Astrocyte of the hippocampus (primary cell): ENCODE measurements at places on chromosomes 6 and 20.

DNA sequence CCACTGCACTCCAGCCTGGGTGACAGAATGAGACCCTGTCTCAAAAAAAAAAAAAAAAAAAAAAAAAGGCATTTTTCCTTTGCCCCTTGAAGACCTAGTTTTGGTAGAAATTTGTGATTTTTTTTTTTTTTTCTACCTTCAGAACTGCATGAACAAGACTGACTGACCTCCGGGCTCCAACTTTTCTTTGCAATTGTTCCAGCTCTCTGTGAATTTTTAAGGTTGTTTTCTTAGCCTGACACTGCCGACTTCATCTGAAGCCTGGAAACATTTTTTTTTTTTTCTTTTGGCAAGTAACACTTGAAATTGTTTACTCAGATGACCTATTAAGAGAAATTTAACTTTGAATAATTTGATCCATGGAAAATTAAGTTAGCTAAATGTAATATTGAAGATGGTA, 73.0 kb downstream of the SLC24A3 start:
- no peak for DNase-seq

DNA sequence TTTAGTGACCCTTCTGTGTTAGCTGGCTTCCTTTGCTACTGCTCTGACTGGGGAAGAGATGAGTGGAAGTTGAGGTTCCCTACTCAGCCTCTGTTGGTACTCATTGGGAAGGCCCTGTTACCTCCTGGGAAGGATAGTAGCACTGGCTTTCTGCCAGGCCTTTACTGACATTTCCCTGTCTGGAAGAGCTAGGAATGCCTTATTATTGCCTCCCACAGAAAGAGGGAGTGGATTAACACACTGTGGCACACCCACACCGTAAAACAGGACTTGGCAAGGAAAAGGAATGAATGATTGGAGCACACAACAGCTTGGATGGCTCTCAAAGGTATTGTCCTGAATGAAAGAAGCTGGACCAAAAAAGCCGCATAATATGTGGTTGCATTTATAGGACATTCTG, 12.2 kb downstream of the ZNF831 start:
- no peak for DNase-seq

DNA sequence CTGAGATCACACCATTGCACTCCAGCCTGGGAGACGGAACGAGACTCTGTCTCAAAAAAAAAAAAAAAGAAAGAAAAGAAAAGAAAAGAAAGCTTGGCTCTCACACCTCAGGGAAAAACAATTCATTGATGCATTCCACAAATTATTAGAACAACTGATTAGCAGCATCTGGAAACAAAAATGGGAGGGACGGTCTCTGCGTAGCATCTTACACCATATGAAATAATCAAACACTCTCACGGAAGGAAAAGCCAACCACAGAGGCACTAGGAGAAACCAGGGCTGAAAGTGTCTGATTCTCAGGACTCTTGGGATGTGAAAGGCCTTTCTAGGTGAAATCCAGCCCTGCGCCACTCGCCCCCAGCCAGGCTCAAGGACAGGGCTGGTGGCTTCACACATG, 2.3 kb upstream of the HELZ2 start:
- no peak for DNase-seq

GRCh38 chr20:46023999-46024398, 5.0 kb upstream of the SLC12A5 start:
- DNase-seq = no peak

DNA sequence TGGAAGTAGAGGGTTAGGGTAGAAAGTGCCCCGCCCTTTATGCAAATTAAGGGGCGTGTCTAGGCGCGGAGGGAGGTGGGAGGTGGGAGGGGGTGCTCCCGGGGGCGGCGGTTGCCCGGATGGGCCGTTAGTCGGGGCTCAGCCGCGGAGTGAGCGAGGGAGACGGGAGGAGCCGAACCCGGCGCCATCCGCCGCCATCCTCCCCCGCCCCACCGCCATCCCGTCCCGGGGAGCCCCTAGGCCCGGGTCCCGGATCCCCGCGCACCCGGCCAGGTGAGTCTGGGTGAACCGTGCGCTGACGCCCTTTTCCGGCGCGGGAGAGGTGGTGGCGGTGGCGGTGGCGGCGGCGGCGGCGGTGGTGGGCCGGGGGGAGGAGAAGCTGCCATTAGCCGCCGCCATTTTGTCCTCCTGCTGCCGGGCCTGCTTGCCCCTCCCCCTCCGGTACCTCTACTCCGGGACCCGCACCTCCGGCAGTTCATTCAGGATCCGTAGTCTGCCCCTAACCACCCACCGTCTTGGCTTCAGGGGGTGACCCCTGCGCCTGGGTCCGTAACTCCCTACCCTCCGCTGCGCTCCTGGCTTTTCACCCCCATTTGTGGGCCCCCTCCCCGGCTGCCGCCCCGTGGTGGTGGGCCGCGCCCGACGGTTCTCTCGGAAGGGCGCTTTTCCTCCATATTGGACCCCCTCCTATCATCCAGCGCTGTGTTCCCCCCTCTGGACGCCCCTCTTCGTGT, at the start of gene PRRC2A:
PRRC2A (plus strand) TSS at position 130 of the 734 bp plus-strand sequence. CDS start 2,075 bp downstream, outside the sequence.
- DNase-seq = no peak

- no peak for DNase-seq
Observed at GRCh38 chr6:149320796-149321195, 3.3 kb downstream of the TAB2 start.

DNA sequence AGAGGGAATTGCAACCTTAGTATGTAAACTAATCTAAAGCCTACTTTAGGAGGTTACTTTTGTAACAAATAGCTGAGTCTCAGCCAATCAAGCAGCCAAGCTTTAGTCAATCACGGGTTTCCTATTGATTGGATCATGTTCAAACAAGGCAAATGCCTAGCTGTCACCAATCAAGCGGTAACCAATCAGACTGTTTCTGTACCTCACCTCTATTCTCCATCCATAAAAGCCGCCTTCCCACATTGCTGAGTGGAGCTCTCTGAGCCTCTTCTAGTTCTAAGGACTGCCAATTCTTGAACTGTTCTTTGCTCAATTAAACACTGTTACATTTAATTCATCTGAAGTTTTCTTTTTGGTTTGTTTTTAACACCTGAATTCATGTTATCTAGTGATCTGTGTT, 148.4 kb upstream of the BMP5 start:
- DNase-seq = no peak

DNA sequence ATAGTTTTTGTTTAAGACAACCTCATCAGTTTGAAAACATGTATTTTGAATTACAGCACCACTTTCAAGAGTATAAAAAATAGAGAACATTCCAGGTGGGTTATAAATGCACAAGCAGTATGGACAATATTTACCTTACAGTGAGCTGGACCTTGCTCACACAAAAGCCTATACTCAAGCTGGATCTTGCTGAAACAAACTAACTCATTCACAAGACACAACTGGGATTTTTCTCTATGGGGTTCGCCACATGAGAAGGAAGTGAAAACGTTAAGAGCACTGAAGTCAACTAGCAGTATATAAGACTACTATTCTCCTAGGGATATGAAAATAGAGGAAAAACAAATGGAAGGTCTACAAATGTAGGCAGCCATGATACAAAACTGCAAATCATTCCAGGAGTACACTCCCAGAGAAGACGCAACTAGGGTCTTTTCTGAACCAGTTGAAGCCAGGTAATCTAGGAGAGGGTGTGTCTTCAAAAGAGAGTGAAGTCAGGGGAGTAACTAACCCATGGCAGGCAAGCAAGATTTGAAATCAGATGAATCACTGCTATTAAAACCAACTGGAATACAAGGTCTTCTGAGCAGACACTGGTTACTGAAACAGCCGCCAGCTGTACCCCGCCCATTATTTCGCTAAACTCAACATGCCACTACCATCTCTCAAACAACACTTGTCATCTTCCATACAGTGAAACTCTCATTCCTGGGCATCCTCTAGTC, 26.5 kb downstream of the STAU1 start:
- DNase-seq = no peak

DNA sequence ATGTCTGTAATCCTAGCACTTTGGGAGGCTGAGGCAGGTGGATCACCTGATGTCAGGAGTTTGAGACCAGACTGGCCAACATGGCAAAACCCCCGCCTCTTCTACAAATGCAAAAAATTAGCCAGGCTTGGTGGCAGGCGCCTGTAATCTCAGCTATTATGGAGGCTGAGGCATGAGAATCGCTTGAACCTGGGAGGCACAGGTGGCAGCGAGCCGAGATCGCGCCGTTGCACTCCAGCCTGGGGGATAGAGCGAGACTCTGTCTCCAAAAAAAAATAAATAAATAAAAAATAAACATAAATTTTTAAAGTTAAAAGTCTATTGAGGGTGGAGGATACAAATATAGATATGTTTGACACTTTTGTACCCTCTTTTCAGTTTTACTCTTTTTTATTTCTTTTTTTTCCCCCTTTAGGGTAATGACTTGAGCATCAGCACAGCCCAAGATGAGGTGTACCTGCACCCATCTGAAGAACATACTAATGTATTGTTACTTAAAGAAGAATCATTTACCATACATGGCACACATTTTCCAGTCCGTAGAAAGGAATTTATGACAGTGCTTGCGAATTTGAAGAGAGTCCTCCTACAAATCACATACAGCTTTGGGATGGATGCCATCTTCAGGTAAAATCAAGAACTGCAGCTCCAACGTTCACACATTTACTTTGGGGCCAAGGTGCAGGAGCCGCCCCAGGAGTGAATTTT, 368.9 kb downstream of the LAMA2 start:
- peak; percentile 82 for DNase-seq

DNA sequence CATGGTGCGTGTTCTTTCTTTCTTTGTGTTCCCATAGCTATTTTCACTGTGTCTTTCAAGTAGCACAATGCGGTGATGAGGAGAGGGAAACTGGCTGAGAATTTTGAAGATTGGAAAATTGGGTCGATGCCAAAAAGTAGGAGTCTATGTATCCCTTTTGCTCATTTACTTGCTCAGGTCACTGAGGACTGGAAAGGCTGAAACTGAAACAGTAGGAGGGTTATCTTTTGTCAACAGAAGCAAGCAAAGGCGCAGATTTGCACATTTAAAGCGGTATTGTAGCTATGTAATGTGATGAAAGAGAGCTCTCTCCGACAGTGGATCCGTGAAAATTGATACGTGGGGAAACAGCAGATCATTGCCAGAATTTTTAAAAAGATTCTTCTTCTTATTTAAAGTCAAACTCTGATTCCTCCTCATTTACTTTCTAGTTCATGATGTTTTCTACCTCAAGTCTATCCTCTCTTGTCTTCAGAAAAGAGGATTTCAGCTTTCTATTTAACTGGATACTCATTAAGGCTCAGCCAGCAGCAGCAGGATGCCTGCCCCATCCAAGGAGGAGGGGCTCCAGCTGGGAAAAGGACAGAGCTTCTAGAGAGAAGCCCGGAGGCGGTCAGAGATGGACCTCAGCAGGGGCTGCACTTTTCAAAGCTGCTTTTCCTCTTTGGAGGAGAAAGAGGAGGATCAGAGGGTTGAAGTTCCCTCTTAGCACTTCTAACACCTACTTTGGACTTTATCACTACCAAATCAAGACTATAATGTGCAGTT, 15.9 kb upstream of the FYN start:
- peak; percentile 54 for DNase-seq

DNA sequence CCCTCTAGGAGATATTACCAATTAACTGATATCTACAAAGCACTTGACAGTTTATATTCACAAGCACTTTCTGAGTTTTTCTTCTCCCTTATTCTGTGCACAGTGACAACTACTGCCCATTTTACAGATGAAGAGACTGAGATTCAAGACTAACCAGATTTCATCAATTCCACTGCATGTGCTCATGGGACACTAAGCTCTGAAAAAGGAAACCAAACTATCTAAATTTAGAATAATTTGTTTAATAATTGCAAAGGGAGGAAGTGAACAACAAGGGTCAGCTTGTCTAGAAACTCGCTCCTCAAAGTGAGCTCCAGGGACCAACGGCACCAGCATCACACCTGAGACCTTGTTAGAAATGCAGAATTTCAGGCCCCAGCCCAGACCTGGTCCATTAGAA, 50.8 kb upstream of the MYLIP start:
- DNase-seq = no peak

DNA sequence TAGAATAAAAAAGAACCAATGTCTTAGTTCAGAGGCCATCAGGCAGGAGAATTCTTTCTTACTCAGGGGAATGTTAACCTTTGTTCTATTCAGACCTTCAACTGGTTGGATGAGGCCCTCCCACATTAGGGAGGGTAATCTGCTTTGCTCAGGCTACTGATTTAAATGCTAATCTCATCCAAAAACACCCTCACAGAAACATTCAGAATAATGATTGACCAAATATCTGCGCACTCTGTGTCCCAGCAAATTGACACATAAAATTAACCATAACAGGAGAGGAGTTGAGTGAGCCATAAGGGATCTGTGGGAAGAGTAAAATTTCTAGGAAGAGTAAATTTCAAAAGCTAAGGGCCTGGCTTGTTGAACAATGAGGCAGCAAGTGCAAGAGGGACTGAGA, 234.0 kb upstream of the PLCB4 start:
- DNase-seq = no peak

- no peak for DNase-seq
Observed at GRCh38 chr6:159254186-159254585, 85.0 kb downstream of the FNDC1 start.

GRCh38 chr6:14055541-14055940, 62.0 kb upstream of the CD83 start:
- DNase-seq = no peak

GRCh38 chr6:36938536-36938935, 16.0 kb upstream of the PI16 start:
- peak; percentile 48 for DNase-seq

- peak; percentile 95 for DNase-seq
Observed at GRCh38 chr20:63698739-63699465, 2.5 kb downstream of the TNFRSF6B start.

- DNase-seq = no peak
Observed at GRCh38 chr6:12228447-12229146, 61.6 kb upstream of the EDN1 start.

GRCh38 chr6:52517502-52518278, 59.2 kb downstream of the TRAM2 start:
- DNase-seq = peak; percentile 97

DNA sequence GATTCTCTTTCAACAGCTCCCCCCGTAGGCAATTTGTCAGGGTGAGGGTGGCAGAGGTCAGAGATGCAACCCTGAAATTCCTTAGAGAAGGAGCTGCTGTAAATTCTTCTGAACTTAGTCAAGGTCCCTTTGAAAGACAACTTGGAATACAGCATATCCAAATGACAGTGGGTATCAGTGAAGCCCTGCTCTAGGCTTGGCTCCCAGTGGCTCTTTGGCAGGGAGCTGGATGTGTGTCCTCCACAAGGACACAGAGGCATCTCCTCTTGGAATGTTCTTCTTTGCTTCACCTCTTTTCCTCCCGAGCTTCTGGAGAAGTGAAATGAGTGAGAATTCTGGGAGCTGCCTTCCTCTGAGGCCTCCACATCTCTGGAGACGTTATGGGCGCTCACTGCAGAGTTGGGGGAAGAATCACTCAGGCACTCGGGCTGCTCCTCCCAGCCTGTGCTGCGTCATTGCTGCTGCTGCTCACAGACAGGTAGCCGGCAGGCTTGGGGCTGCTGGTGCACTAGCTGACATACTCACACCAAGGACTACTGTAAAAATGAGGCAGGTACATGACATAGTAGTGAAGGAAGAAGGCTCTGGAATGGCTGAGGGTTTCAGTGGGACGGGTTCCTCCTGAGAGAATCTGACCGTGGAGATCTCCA, 34.1 kb downstream of the DYNLT1 start:
- DNase-seq = no peak

- DNase-seq = no peak
Observed at GRCh38 chr6:151005164-151005563, 139.7 kb downstream of the MTHFD1L start.
